Fibroblast of skin of left biceps (primary cell): ENCODE measurements at places on chromosomes 3 and 15.

DNA sequence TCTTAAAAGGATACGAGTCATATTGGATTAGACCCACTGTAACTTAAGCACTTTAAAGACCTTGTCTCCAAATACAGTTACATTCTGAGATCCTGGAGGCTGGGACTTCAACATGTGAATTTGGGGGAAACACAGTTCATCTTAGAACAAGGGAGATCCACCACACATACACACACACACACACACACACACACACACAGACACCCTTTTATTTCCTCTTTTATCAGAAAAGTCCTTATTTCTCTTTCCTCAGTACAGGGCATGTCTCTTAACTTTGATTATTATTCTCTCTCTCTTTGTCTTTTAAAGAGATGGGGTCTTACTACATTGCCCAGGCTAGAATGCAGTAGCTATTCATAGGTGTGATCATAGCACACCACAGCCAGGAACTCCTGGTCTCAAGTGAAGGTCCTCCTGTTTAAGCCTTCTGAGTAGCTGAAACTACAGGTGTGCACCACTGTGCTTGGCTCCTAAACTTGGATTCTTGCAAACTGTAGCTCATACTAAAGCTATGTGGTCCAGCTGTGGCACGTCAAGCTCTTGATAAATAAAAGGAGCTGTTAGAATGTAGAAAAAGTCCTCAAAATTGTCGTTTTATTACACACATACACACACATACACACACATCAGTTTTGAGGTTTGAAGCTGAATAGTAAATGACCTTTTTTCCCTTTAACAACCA, 7.4 kb downstream of the GOLM2 start:
- no peak for DNase-seq

- DNase-seq, result no peak
These were observed 515.9 kb upstream of the DPPA4 start for GRCh38 chr3:109853077-109853731.

- no peak for DNase-seq
These were observed 51.4 kb downstream of the FAM43A start for GRCh38 chr3:194736896-194737600.

- no peak for DNase-seq
These were observed 133.3 kb upstream of the CHL1 start for GRCh38 chr3:63095-63765.

- no peak for DNase-seq
These were observed 3.0 kb upstream of the LRRC34 start for GRCh38 chr3:169815590-169816150.

- no peak for DNase-seq
These were observed 22.7 kb upstream of the PIAS1 start for GRCh38 chr15:68031404-68031803.

GRCh38 chr3:94716326-94717018, 653.6 kb downstream of the NSUN3 start:
- no peak for DNase-seq

- no peak for DNase-seq
These were observed 519.9 kb downstream of the ZBBX start for GRCh38 chr3:166860217-166860616.

GRCh38 chr3:33722626-33723370, 4.7 kb upstream of the CLASP2 start:
- peak; percentile 14 for DNase-seq
